ENCODE measurements at places on chromosomes 6 and 20.

GRCh38 chr6:170127151-170127550, 163.7 kb downstream of the DLL1 start:
- DNase-seq: no peak

- no peak for DNase-seq
Observed at GRCh38 chr20:53611449-53611894, 17.8 kb upstream of the ZNF217 start.

GRCh38 chr6:47187893-47188587, 121.7 kb downstream of the TNFRSF21 start:
- no peak for DNase-seq

GRCh38 chr20:44409132-44409600, 53.7 kb downstream of the HNF4A start:
- DNase-seq: no peak

DNA sequence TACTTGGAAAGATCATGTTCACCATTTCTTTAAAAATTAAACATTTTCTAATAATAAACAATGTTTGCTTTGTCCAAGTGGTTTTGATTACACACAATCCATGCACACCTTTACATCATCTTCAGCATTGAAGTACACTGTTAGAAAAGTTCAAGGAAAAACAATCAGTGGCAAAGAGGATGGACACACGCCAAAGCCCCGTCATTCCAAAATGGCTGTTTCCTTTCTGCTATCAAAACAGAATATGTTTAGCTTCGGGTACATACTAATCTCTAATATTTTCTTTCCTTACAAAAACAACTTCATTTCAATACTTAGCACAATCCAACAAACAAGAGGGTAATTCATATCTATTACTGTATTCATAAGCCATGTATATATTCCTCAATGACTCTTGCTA, 24.5 kb downstream of the REPS1 start:
- DNase-seq: no peak

GRCh38 chr20:53938739-53939138, 131.7 kb downstream of the BCAS1 start:
- DNase-seq: no peak
